Smooth muscle cell of the umbilical artery (primary cell): ENCODE measurements at places on chromosomes 11 and 22. TPM values are rescaled to one million over a fixed set of nuclear protein-coding genes. Genes with fewer than 3 reads are reported as not detected.

EHF gene
- 1.2 and 16.0 TPM in 2 replicates for total RNA-seq

CRYBB2 gene
- not detected in 2 replicates for total RNA-seq

FAM227A gene
- 4.0 and 5.0 TPM in 2 replicates for total RNA-seq

MMP13 gene
- total RNA-seq, result under 0.01 TPM in 1 of 2 replicates, not detected in the other

BIK gene
- total RNA-seq, result not detected in 2 replicates

C11orf21 gene
- total RNA-seq, result not detected in 2 replicates

FZD4 gene
- total RNA-seq, result 6.0 and 9.5 TPM in 2 replicates

EIF3M gene
- 638 and 645 TPM in 2 replicates for total RNA-seq

DRICH1 gene
- total RNA-seq, result not detected in 2 replicates

GGT5 gene
- 0.23 and 1.2 TPM in 2 replicates for total RNA-seq

SLC5A12 gene
- total RNA-seq, result 0.30 TPM in 1 of 2 replicates, not detected in the other

ACTN3 gene
- total RNA-seq, result under 0.01 and 0.09 TPM in 2 replicates

ZNF143 gene
- 30.9 and 35.6 TPM in 2 replicates for total RNA-seq

MRGPRF gene
- 9.8 and 14.7 TPM in 2 replicates for total RNA-seq

SYT7 gene
- 0.59 and 11.1 TPM in 2 replicates for total RNA-seq

CTSF gene
- 13.8 and 27.0 TPM in 2 replicates for total RNA-seq

KRTAP5-1 gene
- total RNA-seq, result not detected in 2 replicates

KRTAP5-11 gene
- not detected in 2 replicates for total RNA-seq

CFL1 gene
- total RNA-seq, result 802 and 1,540 TPM in 2 replicates

EPS8L2 gene
- 18.7 and 31.3 TPM in 2 replicates for total RNA-seq

PPFIBP2 gene
- 6.8 and 9.3 TPM in 2 replicates for total RNA-seq
